ENCODE measurements at places on chromosomes 6 and 20.
A peak's percentile ranks its signal among the peaks of the same experiment; 100 is the strongest.

- no peak for DNase-seq
Observed at GRCh38 chr6:22204153-22204552, 92.7 kb downstream of the PRL start.

- DNase-seq, result no peak
Observed at GRCh38 chr6:1244941-1245340, 67.0 kb upstream of the FOXQ1 start.

GRCh38 chr20:43837856-43838702 lies 76.6 kb upstream of the TOX2 start:
- DNase-seq, result no peak

GRCh38 chr6:13203145-13203544 lies 125.2 kb downstream of the TBC1D7 start:
- no peak for DNase-seq

GRCh38 chr6:1958257-1958656 lies 287.1 kb downstream of the GMDS start:
- no peak for DNase-seq

DNA sequence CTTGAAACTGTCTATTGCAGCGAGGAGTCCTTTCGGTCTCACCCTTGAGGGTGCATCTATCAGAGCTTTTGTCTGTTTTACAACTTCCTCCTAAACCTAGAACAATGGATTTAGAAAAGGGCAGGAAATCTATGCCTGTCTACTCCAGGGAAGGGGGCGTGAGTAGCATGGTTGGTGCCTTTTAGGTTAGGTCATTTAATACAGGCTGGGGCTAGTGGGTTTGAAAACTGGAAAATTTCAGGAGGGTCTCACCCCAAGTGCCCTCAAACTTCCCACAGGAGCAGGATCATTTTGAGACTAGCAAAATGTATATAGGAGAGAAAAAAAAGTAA lies 33.5 kb upstream of the BMP6 start:
- no peak for DNase-seq

DNA sequence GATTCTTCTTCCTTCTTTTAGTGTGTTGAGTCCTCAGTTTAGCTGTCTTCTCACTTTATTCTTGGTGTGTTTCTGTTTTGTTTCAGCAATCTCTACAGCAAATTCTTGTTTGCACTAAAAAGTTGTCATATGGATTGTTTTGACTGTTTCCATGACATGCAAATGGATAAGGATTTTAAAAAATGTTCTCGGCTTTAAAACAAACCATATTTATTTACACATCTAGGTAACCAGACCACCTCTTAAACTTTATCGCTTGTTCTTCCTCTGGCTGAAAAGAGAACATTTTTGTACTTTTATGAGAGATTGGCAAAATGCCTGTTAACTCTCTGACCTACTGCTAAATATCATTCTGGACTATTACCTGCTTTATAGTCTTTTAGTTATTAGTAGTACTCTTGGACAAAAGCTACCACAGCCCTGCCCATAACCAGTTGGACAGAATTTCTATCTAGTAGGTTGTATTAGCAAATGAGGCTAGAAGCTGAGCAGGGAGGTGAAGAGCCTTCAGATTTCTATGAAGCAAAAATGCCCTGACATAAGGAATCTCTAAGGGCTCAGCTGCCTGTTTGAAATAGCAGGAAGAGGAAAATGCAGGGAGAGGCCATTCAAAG lies 268.3 kb downstream of the CD109 start:
- peak; percentile 82 for DNase-seq

- DNase-seq, result no peak
Observed at GRCh38 chr20:33176101-33176500, 8.1 kb downstream of the BPIFA2 start.

DNA sequence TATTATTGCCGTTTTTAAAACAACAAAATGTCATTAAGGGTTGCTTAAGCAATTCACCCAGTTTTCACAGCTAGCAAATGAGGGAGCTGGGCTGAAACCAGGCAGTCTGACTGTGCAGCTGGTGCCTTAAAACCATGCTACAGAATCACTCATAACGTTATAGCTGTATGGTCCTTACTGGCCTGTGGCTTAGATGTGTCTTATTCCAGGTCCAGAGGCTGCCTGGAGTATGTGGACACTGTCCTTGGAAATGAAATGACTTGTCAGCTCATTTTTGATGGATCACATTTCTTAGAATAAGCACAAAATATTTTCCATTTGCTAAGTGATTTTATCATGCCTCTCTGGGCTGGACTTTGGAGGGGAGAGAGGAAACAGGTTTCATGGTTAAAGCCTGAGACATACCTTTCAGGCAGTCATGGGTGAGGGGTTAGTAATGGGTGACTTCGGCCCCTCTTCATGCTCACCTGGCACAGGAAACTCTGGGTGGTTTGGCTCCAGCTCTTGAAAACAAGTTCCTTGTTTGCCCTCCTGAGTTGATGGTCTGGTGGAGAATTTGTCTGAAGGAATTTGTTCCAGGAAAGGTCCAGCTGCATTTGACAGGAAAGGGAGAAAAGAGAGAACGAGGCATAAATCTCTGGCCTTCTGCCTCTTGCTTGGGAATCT lies 823.2 kb downstream of the DHX35 start:
- DNase-seq, result no peak

GRCh38 chr6:37109714-37110499 lies 60.0 kb upstream of the PIM1 start:
- no peak for DNase-seq

- no peak for DNase-seq
Observed at GRCh38 chr20:47886454-47887041, 101.3 kb upstream of the SULF2 start.

GRCh38 chr6:68757821-68758220 lies 122.7 kb downstream of the ADGRB3 start:
- no peak for DNase-seq

GRCh38 chr20:48156951-48157700 lies 371.8 kb upstream of the SULF2 start:
- no peak for DNase-seq

DNA sequence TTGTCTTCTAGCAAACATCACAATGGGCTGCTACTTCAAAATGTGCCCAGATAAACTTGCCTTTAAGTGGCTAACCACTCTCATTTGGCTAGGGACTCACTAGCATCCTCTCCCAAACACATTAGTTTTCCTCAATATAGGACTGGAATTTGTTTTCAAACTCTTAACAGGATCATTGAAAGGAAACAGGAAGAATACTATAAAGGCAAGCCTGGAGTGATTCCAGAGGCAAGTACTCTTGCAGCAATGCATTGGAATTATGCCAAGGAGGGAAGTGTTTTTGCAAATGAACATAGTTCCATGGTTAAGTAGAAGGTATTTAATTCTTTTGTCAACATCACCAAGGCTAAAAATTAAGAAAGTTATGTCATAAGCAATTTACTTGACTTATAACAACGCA lies 12.2 kb downstream of the EPHA7 start:
- peak; percentile 85 for DNase-seq

DNA sequence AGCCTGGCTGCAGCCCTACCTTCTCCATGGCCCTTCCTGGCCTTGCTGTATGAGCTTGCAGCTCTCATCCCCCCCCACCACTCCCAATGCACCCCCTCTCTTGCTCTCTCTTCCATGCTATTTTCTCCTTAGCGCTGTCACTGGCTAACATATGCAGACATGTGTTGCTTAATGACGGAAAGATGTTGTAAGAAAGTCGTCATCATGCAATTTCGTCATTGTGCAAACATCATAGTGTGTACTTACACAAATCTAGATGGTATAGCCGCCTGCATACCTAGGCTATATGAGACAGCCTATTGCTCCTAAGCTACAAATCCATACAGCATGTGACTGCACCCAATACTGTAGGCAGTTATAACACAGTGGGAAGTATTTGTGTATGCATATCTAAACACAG lies 27.0 kb downstream of the ANGPT4 start:
- DNase-seq, result no peak

GRCh38 chr6:73969971-73970970 lies 274.3 kb downstream of the CD109 start:
- peak; percentile 93 for DNase-seq

GRCh38 chr6:108437821-108438220 lies 122.9 kb upstream of the FOXO3 start:
- DNase-seq, result no peak

DNA sequence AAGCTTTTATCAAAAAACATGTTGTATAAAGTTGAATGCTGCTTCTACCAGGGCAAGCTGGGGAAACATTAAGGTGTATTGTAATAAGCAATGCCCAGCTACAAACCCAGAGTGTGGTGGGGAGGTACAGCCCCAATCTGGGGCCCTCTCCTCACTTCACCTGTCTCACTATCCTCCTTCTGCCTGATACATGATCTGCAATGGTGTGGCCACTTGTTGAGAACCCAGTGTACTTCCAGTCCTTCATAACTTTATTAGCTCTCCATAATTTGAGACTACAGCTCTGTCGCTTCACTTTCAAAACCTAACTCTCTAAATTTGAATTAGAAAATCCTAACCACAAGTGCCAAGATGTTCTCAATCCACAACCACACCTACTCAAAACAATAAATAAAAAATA lies 84.9 kb downstream of the EPB41L2 start:
- no peak for DNase-seq

DNA sequence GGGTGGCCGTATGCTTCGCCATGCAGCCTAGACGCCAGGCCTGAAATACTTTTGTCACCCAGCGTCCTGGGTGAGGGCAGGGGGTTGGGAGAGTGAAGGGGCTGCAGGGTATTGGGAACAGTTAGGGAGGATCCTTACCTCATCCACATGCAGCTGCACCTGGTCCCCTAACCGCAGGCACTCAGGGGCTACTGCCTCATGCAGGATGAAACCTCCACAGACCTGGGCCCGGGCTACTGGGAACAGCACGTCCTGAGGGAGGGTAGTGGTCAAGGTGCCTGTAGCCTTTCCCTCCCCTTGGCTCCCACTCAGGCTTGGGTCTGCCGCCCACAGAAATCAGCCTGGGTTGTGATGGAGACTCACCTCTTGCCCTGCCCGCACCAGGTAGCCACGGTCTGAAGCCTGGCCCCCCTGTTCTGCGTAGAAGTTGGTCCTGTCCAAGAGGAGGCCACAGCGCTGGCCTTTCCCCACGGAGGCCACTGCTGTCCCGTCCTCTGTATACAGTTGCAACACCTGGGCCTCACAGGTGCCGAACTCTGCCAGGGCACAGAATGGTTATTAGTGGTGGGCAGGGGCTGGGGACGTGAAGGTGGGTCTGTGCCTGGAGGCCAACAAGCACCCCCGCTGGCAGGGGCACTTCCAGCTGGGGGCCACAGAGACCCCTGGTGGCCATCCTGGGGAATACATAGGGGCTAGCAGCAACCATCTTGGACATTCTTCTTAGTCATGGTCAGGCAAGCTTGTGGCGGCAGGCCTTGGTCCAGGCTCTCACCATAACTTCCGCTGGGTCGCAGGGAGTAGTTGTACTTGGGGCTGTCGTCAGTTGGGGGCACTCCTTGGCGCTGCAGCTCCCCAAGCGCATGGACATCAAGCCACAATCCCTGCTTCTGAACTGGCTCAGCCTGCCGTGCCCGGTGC lies 8.6 kb downstream of the AARS2 start:
- DNase-seq, result no peak

- DNase-seq, result peak; percentile 15
Observed at GRCh38 chr6:162343198-162343935, 384.2 kb downstream of the PRKN start.

DNA sequence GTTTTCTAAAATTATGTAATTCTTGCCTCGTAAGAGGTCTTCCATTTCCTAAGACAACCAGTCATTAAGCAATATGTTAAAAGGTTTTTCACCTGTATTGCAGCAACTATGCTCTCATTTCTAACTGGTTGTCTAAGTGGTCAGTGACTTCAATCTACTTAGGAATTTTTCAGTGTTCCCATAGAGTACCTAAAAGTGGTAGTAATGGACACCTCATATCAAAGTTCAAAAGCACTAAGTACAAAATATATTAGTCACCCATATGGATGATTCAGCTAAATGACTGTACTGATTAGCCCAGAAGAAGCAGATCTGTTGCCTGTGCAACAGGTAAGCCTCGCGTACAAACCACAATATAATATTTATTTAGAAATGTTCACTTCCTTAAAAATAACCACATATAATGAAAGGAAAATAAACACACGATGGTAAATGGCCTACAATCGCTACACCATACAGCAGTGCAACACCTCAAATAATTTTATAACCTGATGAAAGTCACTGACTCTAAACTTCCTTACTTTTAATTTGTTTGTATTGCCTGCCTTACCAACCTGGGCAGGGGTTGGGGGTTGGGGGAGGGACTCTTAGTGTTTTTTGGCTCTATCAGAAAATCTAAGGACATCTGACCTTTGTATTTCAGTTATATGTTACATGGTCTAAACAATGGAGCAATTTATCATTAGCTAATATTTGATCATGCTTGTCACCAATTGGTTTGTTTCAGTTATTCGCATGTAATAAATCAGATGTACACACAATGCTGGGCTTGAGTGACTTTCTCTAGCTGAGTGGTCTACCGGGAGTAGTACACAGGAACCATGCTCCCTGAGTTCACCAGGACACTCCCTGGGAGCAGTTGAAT lies 105.9 kb downstream of the HIVEP2 start:
- no peak for DNase-seq
